Activated T-helper 17 cell treated with anti-CD3 and anti-CD28 coated beads, Interleukin-2, amount 50 U/mL, for 72 hours (primary cell): ENCODE measurements at places on chromosomes 4 and X. TPM values are rescaled to one million over a fixed set of nuclear protein-coding genes. Genes with fewer than 3 reads are reported as not detected.

The IL1RAPL1 gene
- total RNA-seq = not detected

The PRAF2 gene
- 14.3 TPM for total RNA-seq

The VCX3A gene
- total RNA-seq = not detected

The GRID2 gene
- total RNA-seq = not detected

The CLIC2 gene
- not detected for total RNA-seq

The TCEAL1 gene
- total RNA-seq = 6.0 TPM
